NCI-H1930 (cell line): ENCODE measurements at places on chromosomes 6 and 20.

DNA sequence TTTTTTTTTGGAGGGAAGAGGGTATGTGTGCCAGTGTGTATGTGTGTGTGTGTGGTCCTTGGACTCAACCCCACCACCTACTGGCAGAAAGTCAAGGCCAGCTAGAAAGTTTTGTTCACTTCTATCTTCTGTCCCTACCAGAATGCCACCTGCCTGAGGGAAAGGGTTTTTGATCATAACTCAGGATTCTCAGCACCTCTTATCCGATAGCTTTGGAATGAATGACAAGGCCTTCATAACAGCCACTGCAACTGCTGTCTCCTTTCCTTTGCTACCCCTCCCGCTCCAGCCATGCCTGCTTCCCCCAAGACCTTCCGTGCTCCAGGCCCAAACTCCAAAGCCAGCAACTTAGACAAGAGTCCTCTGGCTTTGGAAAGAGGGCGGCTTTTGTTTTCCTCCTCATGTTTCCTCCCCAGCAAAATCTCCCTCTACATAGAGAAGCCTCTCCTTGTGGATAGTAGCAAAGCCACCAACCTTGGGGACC, 18.7 kb downstream of the BTN3A1 start:
- DNase-seq, result no peak

DNA sequence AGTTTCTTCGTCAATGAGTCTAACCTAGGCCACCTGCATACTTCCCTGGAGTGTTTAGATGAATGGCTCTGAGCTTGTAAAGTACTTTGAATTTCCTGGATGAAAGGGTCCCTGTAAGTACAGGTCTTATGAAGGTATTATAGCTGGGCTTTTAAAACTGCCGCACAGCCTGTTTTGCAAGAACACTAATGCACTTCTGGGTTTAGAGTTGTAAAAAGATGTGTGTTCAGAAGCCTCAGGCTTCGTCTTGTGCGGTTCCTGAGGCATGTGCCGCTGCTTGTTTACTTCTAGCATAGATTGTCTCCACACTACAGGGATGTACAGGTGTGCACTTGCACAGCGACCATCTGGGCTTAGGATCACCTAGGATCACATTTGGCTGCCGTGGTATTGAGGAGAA, 324.5 kb downstream of the SOX4 start:
- no peak for DNase-seq

DNA sequence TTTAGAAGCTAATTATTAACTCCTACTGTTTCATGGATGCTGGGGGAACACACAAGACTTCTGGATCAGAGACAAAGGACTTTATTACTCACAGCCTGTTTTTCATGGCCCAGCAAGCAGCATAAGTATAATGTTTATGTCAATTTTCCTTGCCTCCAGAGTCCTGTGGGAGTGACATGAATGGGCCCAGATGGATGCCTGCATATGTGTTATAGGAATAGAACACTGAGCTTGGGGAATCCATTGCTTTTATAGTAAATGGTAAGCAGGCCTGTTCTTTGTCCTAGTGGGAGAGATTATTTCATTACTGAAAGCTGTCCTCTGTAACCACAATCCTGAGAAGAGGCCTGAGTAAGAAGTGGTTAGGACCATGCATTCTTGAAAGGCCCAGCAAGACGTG, 25.6 kb downstream of the BLTP3A start:
- no peak for DNase-seq

DNA sequence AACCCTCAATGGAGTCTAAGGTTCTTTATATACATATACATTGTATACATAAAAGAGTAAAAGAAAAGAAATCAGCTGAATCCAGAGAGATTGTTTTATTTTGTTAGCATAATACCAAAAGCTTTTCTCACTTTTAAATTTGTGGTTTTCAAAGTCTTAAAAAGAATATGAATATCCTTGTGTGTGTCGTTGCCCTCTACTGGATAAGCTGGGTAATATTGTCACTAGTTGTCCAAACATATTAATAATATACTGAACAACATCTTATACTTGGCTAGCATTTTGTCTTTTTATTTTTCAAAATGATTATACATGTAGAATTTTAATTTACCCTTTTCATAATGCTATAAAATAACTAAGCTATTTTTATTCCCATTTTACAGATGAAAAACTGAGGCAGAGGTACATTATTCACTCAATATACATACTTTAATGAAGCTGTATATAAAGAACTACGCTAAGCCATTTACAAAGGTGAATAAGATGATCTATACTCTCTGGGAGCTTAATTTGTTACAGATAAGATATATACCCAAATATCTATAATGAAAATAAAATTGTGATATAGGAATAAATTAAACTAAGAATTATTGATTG, 531.7 kb downstream of the TFAP2B start:
- no peak for DNase-seq

DNA sequence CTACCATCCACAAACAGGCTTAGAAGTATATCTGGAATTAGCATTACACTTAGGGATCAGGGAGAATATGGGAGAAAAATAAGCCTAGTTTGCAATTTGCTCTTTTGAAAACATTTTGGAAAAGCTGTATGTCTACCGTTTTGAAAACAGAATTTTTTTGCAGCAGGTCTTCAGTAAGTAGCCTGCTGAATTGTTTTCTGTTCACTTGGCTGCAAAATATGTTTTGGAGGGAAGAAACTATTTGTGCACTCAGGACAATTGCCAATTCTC, 39.6 kb downstream of the ILRUN start:
- DNase-seq, result no peak

DNA sequence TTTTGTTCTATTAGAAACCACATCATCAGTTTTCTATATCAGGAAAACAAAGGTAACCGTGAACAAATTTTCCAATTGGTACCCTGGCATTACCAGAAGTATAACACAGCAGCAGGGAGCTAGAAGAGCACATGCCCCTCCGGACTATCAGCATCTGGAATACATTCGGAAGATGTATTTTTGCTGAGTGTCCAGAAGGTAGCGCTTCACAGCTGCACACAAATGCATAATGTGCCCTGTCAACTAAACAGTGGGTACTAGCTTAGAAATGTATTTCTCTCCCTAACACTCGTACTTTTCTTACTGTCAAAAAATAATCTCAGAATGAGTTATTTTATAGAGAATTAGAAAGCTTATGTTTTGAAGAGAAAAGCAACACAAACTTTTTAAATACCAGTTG, 77.6 kb downstream of the HUS1B start:
- no peak for DNase-seq

GRCh38 chr6:80767808-80768207, 661.3 kb downstream of the BCKDHB start:
- DNase-seq, result no peak

GRCh38 chr6:139474145-139475108, 100.0 kb upstream of the CITED2 start:
- no peak for DNase-seq

DNA sequence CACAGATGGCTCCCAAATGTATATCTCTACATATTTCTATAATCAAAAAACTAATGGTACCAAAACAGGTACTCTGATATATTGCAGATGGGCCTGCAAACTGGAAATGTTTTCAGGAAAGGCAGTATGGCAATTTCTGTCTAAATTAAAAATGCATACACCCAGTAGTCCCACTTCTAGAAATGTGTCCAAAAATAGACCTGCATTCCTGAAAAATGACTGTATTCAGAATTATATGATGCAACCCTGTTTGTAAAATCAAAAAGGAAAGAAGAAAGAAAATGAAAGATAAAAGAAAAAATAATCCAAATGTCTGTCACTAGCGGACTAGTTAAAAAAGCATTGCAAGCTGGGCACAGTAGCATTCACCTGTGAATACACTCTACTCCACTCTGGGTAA, 12.9 kb upstream of the MICB start:
- no peak for DNase-seq

- no peak for DNase-seq
Measured at GRCh38 chr6:161050134-161050765, 58.7 kb downstream of the MAP3K4 start.

GRCh38 chr6:26473429-26473757, 15.6 kb downstream of the BTN2A1 start:
- no peak for DNase-seq

- no peak for DNase-seq
Measured at GRCh38 chr6:108689272-108690161, 128.8 kb downstream of the FOXO3 start.

DNA sequence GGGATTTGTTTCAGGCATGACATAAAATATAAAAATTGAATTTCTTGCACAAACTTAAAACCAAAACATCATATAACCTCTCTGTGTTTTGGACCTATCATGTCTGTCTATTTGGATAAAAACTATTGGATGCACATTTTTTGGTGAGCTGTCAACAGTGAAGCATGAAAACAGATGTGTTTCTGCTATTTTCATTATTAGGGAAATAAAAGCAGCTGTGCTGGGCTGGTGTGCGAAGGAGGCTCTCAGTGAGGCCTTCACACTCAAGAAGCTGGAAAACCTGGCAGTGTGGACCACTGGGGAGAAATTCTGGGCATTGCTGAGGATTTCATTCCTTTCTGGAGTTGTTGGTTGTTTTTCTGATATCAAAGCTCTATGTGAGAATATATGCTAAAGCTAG, 395.3 kb downstream of the GJA1 start:
- DNase-seq, result no peak

DNA sequence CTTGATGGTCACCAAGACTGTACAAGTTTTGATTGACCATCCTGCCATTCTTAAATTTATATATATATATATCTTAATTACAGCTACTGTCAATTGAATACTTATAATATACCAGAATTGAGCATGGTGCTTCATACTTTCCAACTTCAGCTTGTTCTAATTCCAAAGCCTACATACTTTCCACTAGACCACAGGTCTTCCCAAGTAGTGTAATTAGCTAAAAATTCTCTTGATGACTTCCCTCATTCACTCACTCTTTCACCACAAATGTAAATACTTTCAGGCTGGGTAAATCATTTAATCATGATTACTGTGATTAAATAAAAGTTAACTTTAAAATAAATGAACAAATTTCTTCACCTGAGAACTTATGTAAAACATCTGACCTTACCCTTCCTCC, 3.4 kb downstream of the ASF1A start:
- no peak for DNase-seq

GRCh38 chr6:82701341-82701740, 337.7 kb downstream of the TPBG start:
- DNase-seq, result no peak

DNA sequence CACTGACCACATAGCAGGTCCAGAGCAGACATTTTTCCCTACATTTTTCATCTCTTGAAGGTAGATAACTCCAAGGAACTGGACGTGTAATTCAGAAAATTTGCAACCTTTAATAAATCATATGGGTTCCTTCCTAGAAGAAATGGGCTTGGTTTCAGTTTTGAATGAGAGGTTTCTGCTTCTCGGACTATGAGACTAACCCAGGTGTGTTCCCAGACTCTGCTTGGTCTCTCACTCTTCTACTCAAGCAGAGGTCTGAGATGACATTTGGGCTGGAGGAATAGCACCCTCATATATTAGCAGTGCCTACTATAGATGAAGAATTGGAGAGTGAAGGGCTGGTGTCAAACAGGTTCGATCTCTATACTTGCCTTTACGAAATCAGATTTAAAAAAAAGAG, 231.2 kb downstream of the DOK5 start:
- DNase-seq, result no peak

DNA sequence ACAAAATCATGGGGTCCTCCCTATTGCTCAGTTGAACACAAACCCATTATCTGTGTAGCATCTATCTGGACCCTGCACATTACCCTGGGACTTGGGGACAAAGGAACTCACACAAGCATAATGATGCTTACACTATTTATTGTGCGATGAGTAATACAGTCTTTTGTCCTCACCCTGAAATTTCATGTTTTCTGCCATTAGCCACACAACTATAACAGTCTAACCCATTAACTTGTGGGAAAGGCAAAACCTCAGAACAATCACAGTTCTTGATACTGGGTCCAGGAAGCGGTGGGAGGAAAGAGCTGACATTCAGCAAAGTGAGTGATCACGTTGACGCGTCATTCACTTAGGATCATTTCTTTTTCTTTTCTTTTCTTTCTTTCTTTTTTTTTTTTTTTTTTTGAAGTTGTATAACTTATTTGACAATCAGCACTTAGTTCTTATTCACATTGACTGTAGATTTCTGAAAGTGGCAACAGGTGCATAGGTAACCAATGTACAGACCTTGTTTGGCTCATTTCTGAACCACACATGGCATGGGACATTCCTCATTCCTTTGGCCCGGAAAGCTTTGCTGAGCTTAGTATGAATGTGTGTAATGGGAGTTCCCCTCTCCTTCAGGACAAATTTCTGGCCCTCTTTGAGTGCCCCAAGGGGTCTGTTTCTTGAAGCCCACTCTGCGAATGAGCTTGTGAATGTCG, 94.8 kb upstream of the CNKSR3 start:
- peak; percentile 13 for DNase-seq

DNA sequence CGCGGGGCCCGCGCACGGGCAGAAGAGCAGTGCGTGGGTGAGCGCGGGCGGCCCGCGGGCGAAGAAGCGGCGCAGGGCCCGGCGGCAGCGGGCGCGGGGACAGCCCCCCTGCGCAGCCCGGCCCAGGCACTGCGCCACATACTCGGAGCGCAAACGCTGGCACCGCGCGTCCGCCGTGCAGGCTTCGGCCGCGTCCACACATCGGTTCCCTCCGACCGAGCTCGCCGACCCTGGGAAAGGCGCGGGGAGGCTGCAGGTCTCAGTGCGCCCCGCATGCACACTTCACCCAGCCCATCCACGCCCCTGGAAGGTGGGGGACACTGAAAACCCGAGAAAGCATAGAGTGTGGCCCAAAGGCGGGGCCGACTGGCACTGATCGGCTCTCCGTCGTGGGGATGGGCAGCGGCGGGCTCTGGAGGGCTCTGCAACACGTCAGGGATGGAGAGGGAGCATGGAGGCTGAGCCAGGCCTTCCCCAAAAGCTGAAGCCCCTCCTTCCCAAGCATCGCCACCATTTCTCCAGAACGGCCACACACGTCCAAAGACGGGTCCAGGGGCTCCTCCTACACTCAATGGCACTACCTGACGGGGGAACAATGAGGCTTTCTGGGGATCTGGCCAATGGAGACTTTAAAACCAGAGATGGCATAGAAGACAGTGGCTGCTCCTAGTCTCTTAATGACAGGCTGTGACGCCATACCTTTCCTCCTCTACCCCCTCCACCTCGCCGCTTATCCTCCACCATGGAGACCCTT, 2.0 kb downstream of the GFRA4 start:
- no peak for DNase-seq

GRCh38 chr20:49993301-49993751, 10.5 kb downstream of the SNAI1 start:
- no peak for DNase-seq

GRCh38 chr20:31593221-31594001, 11.7 kb upstream of the ID1 start:
- no peak for DNase-seq

DNA sequence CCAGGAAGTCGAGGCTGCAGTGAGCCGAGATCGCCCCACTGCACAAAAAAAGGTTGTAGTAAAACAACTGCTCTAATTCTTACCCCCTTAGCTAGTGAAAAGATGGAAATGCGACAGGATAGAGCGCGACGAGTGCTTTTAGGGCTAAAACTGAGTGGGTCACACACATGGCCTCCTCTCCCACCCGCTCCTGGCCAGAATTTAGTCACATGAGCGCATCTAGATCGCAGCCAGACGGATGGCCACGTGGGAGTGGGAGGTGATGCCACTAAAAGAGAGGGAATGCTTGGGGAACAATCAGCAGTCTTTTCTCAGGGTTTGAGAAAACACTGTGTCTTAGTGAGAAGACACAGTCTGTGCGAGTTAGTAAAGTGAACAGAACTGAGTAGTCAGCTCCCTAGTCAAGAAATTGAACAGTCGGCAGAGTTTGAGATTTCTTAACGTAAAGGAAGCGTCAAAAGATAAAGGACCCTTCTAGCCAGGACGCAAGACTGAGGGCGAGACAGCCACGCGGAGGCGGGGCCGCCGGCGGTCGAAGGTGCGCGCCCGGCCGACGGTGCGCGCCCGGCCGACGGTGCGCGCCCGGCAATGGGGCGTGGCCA, 664 bp upstream of the ACTR5 start:
- no peak for DNase-seq
